Keratinocyte (primary cell): ENCODE measurements at places on chromosomes 11 and 22. TPM values are rescaled to one million over a fixed set of nuclear protein-coding genes. Genes with fewer than 3 reads are reported as not detected.

DNA sequence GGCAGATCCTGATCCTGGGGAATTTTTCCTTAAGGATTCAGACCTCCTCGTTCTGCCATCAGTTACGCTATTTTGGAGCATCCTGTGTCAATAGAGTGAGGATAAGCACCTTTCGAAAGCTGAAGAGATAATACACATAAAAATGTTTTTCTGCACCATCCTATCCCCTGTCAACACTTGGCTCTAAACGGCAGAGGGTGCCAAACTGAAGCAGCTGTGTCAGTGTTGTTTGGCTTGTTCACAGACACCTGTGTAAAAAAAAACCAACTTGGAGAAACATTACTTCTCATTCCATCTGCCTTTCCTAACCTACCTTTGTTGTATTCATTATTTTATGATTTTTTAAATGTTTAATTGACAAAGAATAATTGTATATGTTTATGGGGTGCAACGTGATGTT is 417.0 kb upstream of the DDI1 start:
- DNase-seq, result no peak
- H3K27me3 ChIP-seq, result no peaks in the 10 kb centered on the region
- no peak overlapping the region for H3K4me3 ChIP-seq
- H3K27ac ChIP-seq, result no peak overlapping the region
- no peaks in the 10 kb centered on the region for H3K4me1 ChIP-seq
- H3K36me3 ChIP-seq, result no peaks in the 10 kb centered on the region

DNA sequence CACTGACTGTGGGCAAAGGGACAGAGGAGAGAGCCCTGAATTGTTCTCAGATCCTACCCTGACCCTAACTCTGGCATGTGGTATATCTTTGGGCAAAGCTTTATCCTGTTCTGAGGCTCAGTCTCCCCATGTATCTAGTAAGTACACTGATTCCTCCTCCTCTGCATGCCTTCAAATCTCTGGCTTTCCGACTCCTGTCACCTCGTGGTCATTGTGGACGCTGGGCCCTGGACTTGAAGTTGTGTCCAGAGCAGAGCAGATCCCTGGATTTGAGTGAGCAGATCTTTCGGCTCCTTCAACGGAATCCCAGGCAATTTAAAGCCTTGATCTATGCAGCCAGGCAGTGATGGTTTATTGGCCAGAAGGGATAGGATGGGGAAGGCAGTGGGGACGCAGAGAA is 3.0 kb downstream of the MOGAT2 start:
- DNase-seq, result no peak
- H3K27me3 ChIP-seq, result peaks cover 12% of the 10 kb centered on the region
- no peak overlapping the region for H3K4me3 ChIP-seq
- peaks cover 8% of the 10 kb centered on the region for H3K4me1 ChIP-seq
- no peaks in the 10 kb centered on the region for H3K36me3 ChIP-seq

GRCh38 chr11:12397931-12398334 is 20.6 kb downstream of the PARVA start:
- no peaks in the 10 kb centered on the region for H3K36me3 ChIP-seq
- no peak overlapping the region for H3K27ac ChIP-seq
- no peak overlapping the region for H3K4me3 ChIP-seq
- H3K27me3 ChIP-seq, result no peaks in the 10 kb centered on the region

DNA sequence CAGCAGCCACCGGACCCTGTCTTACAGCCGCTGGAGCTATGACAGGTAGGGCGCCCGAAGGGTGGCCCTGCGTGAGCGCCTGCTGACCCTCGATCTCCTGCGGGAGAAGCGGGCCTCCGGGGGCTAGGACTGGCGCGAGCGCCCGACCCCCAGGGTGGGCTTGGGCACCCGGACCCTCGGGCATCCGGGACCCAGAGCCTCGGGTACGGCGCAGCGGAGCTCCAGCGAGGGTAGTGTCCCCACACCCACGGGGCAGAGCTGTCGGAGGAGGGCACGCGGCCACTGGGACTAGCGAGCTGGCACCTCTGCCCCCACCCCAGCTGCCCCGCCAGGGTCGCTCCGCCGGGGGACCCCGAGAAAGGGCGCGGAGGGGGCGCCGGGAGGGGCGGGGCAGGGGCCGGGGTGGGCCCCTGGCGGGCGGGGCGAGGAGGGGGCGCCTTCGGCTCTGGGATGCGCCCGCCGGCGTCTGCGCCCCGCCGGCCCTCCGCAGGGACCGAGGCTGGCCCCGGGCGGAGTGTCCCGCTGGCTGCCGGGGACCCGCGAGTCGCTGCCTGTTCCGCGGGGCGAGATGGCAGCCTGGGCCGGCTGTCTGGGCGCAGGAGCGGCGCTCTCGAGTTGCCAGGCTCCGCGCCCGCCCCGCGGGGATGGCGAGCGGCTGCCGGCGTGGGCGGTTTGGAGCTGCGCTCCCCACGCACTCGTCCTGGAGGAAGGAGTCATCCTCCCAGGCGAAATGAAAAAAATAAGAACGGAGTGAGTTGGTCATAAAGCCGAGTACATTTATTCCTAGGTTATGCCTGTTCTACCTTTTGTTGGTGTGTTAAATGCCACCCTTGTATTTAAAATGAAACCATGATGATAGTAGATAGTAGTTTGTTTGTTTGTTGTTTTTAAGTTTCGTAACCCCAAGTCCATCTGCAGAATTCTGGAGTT is 32.4 kb downstream of the EIF3F start:
- no peak for DNase-seq
- H3K36me3 ChIP-seq, result no peaks in the 10 kb centered on the region

DNA sequence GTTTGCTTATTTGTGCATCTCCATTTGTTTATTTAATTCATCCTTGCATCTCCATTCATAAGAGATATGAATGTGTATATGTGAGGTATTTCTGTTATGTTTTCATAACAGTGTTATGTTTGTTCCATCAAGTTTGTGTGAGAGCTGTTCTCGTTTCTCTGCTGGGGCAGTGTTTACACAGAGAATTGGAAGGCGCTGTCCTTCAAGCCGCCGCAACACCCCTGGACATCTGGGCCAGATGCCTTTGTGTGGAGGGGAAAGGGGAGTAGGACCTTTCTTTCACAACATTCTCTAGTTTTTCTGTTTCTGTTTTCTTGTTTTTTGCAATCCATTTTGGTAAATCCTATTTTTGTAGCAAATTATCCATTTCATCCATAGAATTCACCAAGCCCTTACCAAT is 7.0 kb upstream of the TM7SF2 start:
- no peaks in the 10 kb centered on the region for H3K4me1 ChIP-seq
- H3K27ac ChIP-seq, result no peak overlapping the region
- DNase-seq, result no peak
- H3K4me3 ChIP-seq, result no peak overlapping the region

- H3K27ac ChIP-seq, result no peak overlapping the region
- H3K4me3 ChIP-seq, result no peak overlapping the region
- H3K27me3 ChIP-seq, result no peaks in the 10 kb centered on the region
- no peaks in the 10 kb centered on the region for H3K36me3 ChIP-seq
- no peak for DNase-seq
Measured at GRCh38 chr11:30902929-30903328, 316.8 kb upstream of the MPPED2 start.

DNA sequence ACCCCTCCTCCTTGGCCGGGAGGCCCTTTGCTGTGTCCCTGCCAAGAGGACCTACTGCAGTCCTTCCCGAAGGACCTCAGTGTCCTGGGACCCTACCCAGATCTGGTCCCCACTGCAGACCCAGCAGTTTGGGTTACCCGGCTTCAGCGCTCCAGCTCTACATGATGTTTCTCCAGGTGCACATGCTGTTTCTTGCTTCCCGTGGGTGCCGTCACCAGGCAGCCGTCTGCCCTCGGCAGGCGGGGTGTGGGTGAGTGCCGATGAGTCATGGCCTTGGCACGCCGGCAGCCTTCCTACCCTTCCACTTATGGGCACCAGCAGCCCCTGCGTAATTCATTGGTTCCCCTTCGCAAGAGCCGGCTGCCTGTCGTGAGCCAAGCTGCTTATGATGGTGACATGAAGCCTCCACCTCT is 101.8 kb downstream of the BCR start:
- H3K4me1 ChIP-seq, result peaks cover 45% of the 10 kb centered on the region
- H3K36me3 ChIP-seq, result peaks cover 51% of the 10 kb centered on the region
- peak; percentile 91 for DNase-seq
- H3K4me3 ChIP-seq, result peak overlapping the region; percentile 19

DNA sequence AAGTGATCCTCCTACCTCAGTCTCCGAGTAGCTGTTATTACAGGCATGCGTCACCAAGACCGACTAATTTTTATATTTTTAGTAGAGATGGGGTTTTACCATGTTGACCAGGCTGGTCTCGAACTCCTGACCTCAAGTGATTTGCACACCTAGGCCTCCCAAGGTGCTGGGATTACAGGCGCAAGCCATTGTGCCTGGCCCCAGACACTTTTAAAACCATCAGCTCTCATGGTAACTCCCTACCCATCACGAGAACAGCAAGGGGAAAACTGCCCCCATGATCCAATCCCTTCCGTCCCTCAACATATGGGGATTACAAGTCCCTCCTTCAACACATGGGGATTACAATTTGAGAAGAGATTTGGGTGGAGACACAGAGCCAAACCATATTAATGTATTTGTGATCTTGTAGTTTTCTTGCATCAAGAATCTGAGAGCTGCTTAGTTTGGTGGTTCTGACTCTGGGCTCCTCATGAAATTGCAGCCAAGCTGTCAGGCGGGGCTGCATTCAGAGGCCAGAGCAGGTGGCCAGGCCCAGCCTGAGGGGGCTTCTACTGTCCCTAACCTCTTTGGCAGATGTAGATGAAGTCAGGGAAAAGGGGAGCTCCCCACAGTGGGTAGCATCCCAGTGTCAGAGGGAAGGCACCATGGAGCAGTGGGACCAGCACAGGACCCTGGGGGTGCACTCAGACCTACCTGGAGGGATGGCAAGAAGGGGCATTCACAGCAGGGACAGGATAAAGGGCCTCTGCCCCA is 31.2 kb upstream of the PRAME start:
- no peaks in the 10 kb centered on the region for H3K4me1 ChIP-seq
- no peak overlapping the region for H3K4me3 ChIP-seq
- DNase-seq, result no peak
- H3K27ac ChIP-seq, result no peak overlapping the region

Gene TXN2
- polyA plus RNA-seq, result 92.5 to 99.2 TPM (median 95.9 TPM) in 3 replicates

DNA sequence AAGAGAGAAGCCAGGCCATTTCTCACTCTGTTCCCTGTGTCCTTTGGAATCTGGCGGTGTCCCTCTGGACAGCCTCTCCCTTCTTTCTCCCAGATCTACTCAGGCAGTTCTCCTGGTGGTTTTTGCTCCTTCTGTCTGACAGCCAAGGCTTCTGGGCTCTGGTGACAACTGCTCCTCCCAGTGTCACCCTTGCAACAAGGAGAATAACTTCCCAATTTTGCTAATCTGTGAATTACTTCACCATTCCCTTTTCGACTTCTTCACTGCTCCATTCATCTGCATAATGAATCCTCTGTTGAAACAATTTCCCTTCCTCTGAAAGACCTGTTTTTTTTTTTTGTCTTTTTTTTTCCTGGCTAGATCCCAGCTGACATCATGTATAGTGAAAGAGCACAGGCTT is 56.3 kb upstream of the PDE3B start:
- no peaks in the 10 kb centered on the region for H3K4me1 ChIP-seq
- no peak for DNase-seq
- no peaks in the 10 kb centered on the region for H3K27me3 ChIP-seq
- H3K36me3 ChIP-seq, result no peaks in the 10 kb centered on the region
- H3K4me3 ChIP-seq, result no peak overlapping the region
